ENCODE measurements at places on chromosomes 11 and 22.

DNA sequence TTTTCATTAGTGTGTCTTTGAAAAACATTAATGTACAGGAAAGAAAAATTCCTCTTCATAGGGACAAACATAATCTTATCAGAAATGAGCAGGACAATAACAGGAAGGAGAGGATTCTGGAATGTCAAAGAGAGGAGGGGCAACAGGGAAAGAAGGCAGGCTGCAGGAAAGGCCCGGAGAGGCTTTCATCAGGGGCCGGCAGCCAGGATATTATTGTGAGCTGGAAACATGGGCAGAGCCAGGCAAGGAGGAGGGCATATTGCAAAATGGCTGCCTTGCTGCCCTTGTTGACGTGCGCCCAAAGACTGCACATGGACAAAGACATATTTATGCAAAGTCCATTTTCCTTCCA is 433.7 kb downstream of the ETS1 start:
- no peak for DNase-seq

DNA sequence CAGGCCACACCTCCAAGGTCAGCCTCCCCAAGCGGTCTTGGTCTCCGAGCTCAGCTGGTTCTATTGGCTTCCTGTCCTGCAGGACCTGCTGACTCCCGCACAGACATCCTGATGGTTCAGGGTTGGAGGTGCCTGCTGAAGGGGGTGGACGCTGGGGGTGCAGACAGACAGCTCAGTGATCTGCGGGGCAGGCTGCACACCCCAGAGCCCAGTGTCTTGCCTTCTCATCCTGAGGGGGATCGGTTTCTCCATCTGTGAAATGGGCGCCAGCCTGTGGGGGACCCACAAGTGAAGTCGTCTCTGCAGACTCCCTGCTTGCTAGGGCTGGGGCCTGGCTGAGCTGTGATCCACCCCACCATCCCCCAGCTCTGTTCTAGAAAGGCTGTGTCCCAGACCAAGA is 13.8 kb downstream of the FLRT1 start:
- DNase-seq, result no peak

DNA sequence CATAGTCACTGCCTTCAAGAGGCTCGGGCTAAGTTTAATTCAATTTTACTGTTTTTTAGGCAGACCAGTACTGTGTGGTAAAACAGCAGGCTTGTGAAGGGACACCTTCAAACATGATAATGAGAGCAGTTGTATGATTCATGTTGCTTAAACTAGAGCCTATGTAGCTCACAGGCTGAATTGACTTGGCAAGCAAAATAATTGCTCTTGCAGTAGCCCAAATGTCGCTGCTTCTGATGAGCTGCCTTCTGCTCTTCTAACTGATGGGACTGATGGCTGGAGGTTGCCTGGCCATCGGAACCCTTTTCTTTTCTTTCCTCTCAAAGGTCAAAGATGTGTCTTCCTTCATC is 137.6 kb downstream of the MAML2 start:
- DNase-seq, result no peak

DNA sequence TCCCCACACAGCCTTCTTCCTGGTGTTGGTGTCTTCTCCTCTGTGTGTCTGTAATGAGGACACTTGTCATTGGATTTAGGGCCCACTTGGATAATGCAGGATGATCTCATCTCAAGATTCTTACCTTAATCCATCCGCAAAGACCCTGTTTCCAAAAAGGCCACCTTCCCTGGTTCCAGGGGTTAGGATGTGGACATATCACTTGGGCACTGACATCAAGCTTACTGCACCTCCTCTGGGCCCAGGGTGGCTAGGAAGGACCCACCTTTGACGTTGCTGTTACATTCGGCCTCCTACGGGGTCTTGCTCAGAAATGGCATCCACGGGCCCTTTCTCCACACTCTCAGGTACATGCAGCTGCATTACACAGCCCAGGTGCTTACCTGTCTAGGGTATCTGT is 535.9 kb downstream of the BRD1 start:
- no peak for DNase-seq

- no peak for DNase-seq
These were observed 10.0 kb downstream of the KCNA4 start for GRCh38 chr11:30006876-30007275.

- DNase-seq, result no peak
These were observed 41.2 kb upstream of the TESMIN start for GRCh38 chr11:68792400-68792966.

GRCh38 chr11:113532697-113533424 is 57.7 kb upstream of the DRD2 start:
- peak; percentile 68 for DNase-seq

DNA sequence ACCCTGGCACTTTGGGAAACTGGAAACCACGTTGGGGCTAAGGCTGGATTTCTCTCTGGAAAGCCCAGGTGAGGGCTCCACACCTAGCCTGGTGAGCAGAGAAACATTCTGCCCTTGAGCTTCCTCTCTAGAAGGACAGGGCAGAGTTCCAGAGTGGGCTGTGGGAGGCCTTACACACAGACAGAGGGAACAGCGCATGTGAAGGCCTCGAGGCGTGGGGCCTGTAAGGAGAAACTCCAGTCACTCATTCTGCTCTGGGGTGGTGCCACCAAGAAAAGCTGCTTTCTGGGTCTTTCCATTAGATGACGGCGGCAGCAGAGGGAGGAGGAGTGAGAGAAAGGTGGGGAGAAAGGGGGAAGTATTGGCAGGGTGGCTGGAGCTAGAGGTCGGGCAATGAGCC is 183.1 kb downstream of the CHST1 start:
- DNase-seq, result no peak

GRCh38 chr11:17850336-17850735 is 115.8 kb downstream of the KCNC1 start:
- DNase-seq, result no peak

GRCh38 chr11:18722293-18722637 is 3.7 kb downstream of the IGSF22 start:
- no peak for DNase-seq

- DNase-seq, result no peak
These were observed 99.2 kb upstream of the RASSF10 start for GRCh38 chr11:12909879-12910278.

GRCh38 chr11:102900346-102900745 is 25.6 kb upstream of the MMP12 start:
- DNase-seq, result no peak

DNA sequence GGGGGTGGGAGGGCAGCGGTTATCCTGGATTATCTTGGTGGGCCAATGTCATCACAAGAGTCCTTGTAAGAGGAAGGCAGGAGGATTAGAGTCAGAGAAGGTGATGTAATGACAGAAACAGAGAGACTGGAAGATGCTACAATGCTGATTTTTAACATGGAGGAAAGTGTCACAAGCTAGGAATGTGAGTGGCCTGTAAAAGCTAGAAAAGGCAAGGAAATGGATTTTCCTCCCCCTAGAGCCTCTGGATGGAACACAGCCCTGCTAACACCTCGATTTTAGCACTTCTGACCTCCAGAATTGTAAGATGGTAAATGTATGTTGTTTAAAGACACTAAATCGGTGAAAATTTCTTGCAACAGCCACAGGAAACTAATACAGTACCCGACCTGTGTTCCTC is 109.3 kb downstream of the MN1 start:
- DNase-seq, result no peak

DNA sequence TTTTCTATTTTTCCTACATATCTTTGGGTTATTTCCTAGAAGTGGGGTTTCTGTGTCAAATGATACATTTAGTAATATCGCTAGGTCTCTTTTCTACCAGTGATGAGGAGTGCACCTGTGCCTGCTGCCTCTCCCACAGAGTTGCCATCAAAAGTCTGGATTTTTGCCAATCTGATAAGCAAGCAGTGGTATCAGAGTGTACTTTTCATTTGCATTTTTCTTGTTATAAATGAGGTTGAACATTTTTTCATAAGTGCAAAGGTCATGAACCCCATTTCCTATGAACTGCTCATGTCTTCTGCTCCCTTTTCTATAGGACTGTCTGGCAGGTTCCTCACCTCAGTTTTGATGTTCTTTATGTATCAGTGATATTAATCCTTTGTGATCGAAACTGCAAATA is 1.7 kb downstream of the TRPM5 start:
- DNase-seq, result no peak

DNA sequence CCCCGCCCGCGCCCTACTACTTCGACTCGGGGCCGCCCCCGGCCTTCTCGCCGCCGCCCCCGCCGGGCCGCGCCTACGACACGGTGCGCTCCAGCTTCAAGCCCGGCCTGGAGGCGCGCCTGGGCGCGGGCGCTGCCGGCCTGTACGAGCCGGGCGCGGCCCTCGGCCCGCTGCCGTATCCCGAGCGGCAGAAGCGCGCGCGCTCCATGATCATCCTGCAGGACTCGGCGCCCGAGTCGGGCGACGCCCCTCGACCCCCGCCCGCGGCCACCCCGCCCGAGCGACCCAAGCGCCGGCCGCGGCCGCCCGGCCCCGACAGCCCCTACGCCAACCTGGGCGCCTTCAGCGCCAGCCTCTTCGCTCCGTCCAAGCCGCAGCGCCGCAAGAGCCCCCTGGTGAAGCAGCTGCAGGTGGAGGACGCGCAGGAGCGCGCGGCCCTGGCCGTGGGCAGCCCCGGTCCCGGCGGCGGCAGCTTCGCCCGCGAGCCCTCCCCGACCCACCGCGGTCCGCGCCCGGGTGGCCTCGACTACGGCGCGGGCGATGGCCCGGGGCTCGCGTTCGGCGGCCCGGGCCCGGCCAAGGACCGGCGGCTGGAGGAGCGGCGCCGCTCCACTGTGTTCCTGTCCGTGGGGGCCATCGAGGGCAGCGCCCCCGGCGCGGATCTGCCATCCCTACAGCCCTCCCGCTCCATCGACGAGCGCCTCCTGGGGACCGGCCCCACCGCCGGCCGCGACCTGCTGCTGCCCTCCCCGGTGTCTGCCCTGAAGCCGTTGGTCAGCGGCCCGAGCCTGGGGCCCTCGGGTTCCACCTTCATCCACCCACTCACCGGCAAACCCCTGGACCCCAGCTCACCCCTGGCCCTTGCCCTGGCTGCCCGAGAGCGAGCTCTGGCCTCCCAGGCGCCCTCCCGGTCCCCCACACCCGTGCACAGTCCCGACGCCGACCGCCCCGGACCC is 17.4 kb upstream of the ACR start:
- DNase-seq, result no peak

DNA sequence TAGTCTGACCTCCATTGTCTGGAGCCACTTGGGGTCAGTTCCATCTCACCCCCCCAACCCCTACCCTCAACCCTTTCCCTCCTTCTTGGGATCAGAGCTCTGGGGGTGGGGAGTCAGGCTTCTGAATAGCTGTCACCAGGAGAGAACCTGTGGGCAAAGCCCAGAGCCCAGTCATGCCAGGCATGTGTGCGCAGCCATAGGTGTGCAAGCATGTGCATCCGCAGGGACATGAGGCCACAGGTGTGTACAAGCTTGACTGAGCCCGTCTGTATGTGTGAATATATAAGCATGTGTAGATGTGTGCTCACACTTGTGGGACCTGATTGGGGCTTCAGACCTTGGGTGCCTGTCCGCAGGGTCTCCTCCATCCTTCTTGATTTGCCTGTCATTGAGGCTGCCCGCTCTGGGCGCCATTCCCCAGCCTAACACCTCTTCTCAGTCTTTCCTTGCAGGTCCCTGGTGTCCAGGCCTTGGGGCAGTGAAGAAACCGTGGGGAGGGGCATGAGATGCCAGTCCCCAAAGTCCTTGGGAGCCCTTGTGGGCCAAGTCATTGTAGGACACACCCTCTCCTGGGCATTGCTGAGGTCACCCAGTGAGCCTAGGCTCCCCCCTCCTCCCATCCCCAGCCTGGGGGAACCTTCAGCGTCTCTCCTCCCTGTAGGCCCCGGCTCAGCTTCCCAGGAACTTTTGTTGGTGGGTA is 9.0 kb downstream of the ATG16L2 start:
- no peak for DNase-seq

DNA sequence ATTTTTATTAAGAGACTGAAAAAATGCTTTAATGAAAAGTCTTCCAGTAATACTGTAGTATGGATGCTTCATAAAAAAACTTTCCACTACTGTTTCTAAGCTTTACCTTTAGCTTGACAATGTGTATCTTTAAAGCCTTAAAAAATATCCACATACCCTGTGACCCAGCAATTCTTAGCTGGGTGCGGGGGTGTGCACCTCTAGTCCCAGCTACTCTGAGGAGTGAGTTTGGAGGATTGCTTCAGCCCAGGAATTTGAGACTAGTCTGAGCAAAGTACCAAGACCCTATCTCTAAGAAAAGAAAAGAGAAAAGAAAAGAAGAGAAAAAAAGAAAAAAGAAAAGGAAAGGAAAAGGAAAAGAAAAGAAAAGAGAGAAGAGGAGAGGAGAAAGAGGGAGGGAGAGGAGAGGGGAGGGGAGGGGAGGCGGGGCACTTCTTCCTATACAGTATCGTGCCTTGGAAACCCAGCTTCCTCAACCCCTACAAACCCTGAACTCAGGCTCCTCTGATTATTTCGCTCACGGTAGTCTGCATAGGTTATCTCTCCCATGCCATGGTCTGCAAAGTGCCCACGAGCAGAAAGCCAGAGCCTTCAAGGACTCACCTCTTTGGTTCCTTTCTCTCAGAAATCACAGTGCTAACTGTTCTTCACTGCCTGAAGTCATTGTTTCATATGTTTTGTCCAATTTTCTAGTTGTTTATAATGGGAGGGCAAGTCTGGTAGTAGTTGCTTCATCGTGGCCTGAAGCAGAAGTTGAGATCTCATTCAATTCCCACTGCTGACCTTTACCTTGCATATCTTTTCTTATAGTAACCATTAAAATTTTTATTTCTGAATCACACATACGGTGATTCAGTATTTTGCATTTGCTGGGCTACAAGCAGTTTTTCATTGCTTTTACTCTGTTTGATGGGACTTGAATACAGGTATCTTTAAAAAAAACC is 82.2 kb downstream of the FAM83F start:
- peak; percentile 37 for DNase-seq

DNA sequence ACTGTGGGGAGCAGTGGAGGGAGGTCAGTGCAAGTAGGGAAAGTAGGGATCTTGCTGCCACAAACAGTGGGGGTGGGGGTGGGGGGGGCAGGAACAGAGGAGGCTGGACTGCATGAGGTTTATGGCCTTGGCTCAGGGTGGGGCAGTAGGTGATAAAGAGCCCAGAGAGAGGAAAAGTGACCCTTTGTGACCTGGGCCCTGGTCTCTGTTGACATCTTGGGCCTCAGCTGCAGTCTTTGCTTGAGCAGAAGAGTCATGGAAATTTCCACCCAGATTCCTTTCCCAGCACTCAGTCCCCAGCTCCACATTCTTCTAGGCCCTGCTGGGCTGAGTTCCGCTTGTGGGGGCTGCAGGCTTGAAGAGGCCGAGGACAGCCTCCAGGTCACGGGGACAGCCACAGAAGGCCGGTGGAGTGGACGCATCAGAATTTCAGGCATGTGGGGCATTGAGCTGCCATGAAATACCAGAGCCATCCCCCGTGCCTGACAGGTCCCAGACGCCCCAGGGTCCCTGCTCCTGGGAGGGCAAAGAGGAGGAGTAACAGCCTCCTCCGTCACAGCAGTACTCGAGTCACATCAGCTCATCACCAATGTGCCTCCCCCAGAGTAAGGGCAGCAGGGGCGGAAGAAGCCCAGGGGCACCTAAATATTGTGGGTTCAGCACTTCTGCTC is 9.7 kb upstream of the MALAT1 start:
- DNase-seq, result no peak

DNA sequence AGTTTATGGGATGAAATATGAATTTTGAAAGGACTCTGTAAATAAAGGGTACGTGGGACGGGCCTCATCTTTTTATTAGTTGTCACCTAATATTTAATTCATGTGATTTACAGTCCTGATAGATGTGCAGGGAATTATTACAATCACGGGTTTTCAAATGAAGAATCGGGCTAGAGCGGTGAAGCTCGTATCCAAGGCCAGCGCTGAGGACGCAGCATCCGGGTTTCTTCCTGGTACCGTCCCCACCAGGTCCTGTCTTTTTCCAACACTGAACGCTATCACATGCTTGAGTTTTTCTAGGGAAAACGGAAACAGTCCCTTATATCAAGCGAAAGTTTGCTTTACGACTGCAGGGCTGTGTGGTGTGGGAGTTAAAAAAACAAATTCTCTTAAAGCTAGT is 787 bp downstream of the SMDT1 start:
- DNase-seq, result peak; percentile 21
